ENCODE measurements at places on chromosomes 7 and 10. TPM values are rescaled to one million over a fixed set of nuclear protein-coding genes. Genes with fewer than 3 reads are reported as not detected.

Gene KDM7A
- total RNA-seq = 3.9 TPM

Gene KCNIP2
- 0.48 TPM for total RNA-seq

Gene KAZALD1
- total RNA-seq = 0.12 TPM

Gene ABCC2
- total RNA-seq = 0.70 TPM

GRCh38 chr10:84405662-84406061 is 77.3 kb downstream of the CCSER2 start:
- no peak for DNase-seq

DNA sequence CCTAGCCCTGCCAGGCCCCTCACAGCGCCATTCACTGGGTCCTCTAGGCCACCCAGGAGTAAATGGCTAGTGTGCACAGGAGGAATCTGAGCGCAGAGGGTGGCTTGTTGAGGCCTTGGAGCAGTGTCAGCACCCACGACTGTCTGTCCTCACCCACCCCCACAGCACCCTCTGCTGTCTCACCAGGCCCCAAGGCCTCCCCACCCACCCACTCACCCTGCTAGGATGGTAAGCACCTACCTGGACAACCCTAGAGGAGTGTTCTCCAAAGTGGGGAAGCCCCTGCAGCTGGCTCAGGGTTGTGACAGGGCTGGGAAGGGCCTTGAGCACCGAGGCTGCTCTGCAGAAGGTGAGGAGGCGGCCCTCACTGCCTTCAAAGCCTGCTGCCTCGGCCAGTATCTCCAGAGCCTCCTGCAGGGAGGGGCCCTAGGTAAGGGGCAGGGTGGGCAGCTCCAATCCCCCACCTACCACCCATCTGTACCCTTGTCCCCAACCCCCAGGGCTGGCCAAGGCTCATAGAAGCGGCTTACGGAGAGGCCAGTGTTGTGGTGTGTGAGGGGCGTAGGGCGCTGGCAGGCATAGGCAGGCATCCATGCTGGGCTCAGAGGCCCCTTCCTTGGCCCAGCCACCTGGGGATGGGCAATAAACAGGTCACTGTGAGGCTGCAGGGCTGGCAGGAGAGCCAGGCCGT is 2.9 kb downstream of the POLM start:
- no peak for DNase-seq

DNA sequence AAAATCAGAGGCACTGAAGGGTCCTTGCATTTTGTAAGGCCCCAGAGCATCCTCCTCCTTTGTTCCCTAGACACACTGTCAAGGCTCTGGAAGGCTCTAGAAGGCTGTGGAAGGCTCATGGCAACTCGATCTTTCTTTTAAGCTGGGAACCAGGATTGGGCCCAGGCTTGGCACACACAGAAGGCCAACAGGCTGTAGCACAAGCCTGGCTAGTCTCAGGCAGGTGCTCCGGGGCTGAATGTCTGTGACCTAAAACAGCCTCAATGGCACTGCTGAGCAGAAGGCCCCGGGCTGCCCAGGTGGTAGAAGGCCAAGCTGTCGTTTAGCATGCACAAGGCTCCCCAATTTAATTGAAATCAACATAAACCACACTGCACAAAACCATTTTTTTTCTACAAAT is 55.7 kb downstream of the PRKAG2 start:
- no peak for DNase-seq

DNA sequence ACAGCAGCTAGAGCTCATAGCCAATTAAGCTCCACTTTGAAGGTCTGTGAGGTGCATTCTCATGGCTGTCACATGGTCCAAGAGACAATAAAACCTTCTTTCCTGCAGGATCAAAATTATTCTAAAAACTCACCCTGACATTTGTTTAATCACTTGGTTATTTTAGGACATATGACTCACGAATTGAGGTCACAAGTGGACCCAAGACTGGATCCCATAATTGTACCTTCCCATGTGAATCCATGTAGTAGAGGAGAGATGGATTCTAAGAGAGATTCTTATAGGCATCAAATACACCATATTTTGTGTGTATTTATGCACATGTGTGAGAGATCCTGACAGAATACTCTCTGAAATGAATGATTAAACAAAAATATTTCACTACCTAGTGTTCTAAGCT is 18.1 kb downstream of the POLR1F start:
- no peak for DNase-seq

DNA sequence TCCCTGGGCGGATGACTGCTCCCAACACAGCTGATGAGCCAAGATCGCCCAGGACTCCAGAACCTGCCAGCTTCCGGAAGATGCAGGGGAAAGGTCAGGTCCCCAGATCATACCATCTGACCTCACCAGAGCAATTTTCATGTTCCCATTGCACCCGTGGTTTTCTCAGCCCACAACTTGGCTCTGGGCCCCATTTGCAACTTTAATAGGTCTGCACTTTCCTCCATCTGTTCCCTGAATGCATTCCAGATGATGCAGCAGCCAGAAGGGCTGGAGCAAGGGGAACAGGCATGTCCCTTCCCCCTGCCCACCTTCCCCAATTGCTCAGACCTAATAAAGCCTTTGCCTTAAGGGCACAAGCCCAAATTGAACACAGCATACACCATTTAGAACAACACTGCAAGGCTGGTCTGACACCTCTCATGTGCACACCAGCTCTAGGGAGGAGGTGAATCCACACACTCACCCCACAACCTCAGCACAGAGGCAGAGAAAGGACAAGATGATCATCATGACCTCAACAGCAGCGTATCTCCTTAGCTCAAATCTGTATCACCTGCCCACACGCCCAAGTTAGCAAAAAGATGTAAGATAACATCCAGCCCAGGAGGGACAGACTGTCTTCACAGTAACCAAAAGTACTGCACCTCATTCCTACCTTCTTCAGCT is 87.5 kb downstream of the PLXNA4 start:
- no peak for DNase-seq

DNA sequence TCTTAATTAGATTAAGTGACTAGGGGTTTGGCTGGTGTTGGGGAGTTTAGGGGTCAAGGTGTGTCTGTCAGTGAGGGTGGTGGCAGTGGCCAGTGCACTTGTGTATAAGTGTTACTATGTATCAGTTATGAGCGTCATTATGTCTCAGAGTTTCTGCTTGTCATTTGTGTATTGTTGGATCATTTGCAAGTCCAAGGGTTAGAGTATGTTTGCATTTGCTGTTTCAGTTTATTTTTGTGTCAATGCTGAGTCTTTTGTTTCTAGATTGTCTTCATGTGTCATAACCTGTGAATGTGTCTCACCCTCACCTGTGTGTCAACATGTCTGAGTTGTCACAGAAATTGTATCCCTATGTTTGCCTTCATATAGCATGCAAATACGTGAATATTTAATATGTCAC is 97.5 kb upstream of the PAX2 start:
- DNase-seq = no peak

DNA sequence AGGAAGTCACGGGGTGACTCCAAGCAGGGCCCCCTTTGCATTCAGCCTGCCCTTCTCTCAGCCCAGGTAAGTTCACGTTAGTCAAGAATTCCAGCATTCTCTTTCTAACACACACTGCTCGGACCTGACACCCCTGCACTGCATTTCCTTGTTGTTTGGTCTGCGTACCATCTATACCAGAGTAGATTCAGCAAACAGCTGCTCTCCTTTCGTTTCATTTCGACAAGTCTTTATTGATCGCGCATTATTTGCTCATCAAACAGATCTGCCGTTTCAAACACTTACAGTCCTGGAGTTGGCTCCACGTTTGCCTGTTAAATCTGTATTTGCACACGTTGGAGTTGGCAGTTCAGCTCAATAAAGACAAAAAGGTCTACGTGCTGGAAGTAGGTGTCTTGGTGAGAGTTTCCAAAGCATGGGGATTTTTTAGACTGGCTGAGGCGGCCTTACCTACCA is 495.1 kb downstream of the RPS24 start:
- no peak for DNase-seq
